ENCODE measurements at places on chromosomes 4 and X. TPM values are rescaled to one million over a fixed set of nuclear protein-coding genes. Genes with fewer than 3 reads are reported as not detected.

DNA sequence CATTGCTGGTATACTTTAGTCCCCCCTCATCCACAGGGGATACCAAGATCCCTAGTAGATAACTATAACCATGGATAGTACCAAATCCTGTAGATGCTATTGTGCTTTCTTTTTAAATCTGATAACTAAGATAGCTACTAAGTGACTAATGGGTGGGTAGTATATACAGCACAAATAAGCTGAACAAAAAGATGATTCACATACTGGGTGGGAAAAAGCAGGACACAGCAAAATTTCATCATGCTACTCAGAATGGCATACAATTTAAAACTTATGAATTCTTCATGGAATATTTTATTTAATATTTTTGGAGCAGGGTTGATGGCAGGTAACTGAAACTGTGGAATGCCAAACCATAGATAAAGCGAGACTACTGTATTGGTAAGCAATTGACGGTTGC lies 161.6 kb downstream of the IL15 start:
- DNase-seq, result no peak

- no peak for DNase-seq
These were observed 1.6 kb downstream of the ENAM start for GRCh38 chr4:70630162-70630561.

DNA sequence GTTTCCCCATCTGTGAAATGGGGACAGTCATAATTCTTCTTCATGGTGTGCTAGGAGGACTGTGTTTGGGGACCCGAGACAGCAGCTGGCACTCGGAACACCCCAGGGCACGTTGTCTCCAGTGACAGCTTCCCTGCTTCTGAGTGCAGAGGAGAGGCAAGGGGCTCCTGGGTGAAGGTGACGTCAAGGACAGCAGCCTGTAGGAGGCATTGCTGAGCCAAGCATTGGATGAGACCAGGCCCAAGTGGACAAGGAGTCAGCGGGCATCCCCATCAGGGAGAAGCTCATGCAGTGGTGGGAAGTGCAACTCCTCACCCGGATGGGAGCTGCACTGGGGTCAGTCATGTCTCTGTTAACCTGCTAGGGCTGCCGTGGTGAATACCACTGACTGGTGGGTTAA lies 46.1 kb downstream of the EVC start:
- no peak for DNase-seq

Gene FAM9C
- polyA plus RNA-seq, result 0.37 TPM

Gene RNF150
- 15.2 TPM for polyA plus RNA-seq

Gene SSX3
- polyA plus RNA-seq, result not detected

Measured in left lung (tissue), 14 donors.